Activated CD8-positive, alpha-beta memory T cell treated with anti-CD3 and anti-CD28 coated beads for 1 hour (primary cell): ENCODE measurements at places on chromosomes 12 and 14.

- no peak for DNase-seq
Observed at GRCh38 chr12:58067610-58068387, 126.4 kb downstream of the ATP23 start.

DNA sequence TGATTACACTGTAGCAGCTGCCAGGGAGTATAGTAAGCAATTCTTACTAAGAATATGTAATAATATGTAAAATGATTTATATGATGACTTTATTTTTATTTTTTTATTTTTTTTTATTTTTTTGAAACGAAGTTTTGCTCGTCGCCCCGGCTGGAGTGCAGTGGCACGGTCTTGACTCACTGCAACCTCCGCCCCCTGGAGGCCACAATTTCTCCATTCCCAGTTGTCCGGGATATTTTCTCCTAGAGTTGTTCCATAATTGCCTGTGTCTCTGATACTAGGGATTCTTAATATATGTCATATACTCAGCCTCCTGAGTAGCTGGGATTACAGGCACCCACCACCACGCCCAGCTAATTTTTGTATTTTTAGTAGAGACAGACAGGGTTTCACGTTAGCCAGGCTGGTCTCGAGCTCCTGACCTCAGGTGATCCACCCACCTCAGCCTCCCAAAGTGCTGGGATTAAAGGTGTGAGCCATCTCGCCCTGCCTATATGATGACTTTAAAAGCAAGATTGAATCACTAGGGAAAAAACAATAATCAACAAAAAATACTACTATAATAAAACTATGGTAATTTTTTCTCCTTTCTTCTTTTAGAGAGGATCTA, 12.2 kb upstream of the ITPR2 start:
- DNase-seq: no peak

DNA sequence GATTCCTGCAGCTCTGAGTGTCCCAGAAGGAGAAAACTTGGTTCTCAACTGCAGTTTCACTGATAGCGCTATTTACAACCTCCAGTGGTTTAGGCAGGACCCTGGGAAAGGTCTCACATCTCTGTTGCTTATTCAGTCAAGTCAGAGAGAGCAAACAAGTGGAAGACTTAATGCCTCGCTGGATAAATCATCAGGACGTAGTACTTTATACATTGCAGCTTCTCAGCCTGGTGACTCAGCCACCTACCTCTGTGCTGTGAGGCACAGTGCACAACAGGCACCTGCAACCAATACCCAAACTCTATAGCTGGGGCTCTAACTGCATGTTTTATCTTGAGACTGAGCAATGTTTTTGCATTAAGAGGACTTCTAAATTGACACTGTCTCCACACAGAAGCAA, 379.2 kb upstream of the OR4E1 start:
- DNase-seq: no peak

- no peak for DNase-seq
Observed at GRCh38 chr12:106527356-106527755, 55.4 kb upstream of the RFX4 start.

GRCh38 chr12:49645146-49646039, 22.0 kb downstream of the PRPF40B start:
- DNase-seq: no peak

GRCh38 chr14:96975116-96975515, 177.9 kb downstream of the VRK1 start:
- DNase-seq: no peak

GRCh38 chr12:16568873-16569272, 37.1 kb downstream of the LMO3 start:
- no peak for DNase-seq

GRCh38 chr14:79728331-79728730, 483.0 kb downstream of the DIO2 start:
- no peak for DNase-seq

- no peak for DNase-seq
Observed at GRCh38 chr12:47145188-47145587, 65.4 kb upstream of the AMIGO2 start.

DNA sequence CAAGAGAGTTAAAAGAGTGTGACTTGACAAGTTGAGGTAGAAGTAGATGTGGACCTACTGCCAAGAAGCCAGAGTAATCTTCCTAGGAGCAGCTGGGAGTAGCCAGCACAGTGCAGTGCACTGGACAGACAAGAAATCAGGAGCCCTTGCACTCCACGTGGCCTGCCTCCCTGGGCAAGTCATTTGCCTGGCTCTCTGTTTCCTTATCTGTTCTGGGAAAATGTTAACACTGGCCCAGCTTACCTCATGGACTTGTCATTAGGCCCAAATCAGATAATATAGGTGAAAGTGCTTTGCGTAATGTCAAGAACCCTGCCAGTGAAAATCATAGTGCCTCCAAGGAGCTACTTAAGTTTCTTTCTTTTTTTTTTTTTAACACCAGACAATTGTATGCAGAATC, 19.2 kb downstream of the SLC7A8 start:
- DNase-seq: no peak
